ENCODE measurements at places on chromosomes 11 and 22.

DNA sequence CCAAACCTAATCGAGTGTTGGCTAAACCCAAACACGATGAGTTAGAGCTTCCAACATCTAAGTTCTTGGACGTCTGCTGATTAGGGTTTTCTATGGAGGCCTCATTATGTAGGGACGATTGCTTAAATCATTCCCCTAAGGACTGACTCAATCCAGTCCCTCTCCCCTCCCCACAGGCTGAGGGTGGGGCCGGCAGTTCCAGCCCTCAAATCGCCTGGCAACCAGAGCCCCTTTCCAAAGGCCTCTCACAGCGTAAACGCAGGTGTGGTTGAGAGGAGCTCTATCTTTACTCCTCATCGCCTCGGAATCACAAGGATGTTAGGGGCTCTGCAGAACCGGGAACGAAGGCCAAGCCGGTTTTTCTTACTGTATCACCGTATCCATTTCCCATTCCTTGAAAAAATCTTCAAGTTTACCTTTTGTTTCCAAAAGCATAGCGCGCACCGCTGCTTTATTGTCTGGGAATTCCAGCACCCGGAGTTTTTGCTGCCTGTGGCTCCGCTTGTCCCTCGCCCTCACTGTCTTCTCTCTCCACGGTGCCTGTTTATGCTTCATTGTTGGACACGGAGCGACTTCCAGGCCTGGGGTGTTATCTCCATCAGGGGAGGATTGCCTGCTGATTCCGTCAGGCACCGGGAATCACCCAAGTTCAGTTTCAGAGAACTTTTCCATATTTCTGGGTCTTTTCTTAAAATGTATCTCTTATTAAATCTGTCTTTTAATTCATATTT is 13.8 kb upstream of the IFITM3 start:
- no peak for DNase-seq

GRCh38 chr11:34603129-34604001 is 17.5 kb upstream of the EHF start:
- no peak for DNase-seq

DNA sequence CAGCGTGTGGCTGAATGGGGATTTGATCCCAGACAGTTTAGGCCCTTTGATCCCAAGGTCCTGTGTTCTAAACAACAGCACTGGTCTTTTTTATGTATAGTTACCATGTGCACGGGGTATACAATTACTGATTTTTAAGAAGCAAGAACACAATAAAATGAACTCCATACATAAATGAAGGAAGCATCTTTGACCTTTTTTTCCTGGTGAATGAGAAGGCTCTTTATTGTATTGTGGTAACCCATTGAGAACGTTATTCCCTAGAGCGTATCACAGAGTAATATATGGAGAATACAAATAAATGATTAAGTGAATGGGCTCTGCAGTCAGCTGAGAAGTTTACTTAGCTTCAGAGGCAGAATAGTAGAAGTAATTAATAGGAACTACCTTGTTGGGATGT is 563.6 kb downstream of the NTM start:
- no peak for DNase-seq

DNA sequence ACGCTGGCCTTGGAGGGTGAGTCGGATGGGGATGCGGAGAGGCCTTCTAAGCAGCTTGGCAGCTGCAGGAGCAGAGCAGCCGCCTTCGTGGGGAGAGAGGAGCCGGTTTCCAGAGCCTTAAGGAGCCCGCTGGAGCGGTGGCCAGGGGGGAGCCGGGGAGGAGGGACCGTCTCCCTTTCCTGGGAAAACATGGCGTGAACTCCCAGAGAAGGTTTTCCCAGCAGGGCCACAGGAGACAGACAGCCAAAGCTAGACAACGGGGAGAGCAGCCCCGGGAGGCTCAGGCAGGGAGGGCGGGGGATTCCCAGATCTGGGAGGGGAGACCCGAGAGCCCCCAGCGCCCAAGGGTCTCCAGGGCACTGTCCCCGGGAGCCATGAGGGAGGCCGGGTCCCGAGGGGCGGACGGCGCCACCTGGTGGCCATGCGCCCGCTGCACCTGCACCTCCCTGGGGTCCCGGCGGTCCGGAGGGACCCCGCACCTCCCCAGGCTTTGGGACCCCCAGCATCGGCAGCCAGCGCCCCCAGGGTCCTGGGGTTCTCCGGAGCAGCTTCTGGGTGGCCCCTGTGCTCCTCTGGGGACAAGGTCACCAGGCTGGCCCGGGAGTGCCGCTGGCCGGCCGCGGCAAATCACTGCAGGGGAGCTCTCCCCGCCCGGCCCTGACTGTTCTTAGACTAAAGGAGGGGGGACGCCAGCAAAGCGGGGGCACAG is 2.4 kb upstream of the SYT8 start:
- peak; percentile 68 for DNase-seq

DNA sequence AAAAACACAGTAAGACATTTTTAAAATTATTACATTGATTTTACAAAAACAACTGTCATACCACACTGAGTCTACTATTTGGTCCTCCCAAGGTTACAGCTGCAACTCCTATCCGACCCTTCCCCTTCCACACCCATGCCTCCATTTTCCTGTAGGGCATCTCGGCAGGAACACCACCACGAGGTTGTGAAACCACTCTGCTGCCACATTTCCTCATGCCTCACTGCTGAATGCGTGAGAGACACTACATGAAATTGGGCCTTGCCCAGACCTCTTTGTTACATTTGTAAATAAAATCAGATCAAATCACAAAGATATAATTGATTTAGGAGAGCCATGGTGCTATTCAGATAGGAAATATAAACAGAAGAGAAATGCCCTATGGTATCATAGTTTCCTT is 2.0 kb downstream of the ARHGAP32 start:
- DNase-seq, result no peak

- peak; percentile 62 for DNase-seq
These were observed 7.2 kb upstream of the BID start for GRCh38 chr22:17781319-17782031.

DNA sequence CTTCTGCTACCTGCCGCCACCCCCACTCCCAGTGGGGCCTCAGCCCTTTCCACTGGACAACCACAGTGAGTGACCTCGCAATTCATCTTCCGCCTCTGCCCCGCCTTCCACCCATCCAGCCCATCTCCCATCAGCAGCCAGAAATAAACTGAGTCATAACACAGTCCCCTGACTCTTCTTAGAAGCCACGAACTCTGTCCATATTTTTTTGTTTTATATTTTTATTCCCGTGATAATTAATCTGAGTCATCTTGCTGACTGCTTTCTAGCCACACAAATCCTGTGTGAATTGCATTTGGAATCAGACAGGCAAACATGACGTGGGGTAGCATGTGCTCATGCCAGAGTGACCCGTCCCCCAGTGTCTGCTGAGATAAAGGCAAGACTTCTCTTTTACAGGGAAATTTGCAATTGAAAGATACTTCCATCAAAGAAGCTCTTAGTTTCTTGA is 7.0 kb downstream of the FADD start:
- no peak for DNase-seq

GRCh38 chr11:46180736-46181135 is 59.5 kb upstream of the PHF21A start:
- no peak for DNase-seq

All from T-cell (primary cell).